ENCODE measurements at places on chromosomes 13 and 19. TPM values are rescaled to one million over a fixed set of nuclear protein-coding genes. Genes with fewer than 3 reads are reported as not detected.

- H3K4me1 ChIP-seq, result no peaks in the 10 kb centered on the region
- no peak overlapping the region for H3K27ac ChIP-seq
- peaks cover 1% of the 10 kb centered on the region for H3K36me3 ChIP-seq
- DNase-seq, result no peak
- H3K27me3 ChIP-seq, result peaks cover 4% of the 10 kb centered on the region
- no peak overlapping the region for H3K4me3 ChIP-seq
Measured at GRCh38 chr13:46756977-46757376, 40.0 kb downstream of the ESD start.

DNA sequence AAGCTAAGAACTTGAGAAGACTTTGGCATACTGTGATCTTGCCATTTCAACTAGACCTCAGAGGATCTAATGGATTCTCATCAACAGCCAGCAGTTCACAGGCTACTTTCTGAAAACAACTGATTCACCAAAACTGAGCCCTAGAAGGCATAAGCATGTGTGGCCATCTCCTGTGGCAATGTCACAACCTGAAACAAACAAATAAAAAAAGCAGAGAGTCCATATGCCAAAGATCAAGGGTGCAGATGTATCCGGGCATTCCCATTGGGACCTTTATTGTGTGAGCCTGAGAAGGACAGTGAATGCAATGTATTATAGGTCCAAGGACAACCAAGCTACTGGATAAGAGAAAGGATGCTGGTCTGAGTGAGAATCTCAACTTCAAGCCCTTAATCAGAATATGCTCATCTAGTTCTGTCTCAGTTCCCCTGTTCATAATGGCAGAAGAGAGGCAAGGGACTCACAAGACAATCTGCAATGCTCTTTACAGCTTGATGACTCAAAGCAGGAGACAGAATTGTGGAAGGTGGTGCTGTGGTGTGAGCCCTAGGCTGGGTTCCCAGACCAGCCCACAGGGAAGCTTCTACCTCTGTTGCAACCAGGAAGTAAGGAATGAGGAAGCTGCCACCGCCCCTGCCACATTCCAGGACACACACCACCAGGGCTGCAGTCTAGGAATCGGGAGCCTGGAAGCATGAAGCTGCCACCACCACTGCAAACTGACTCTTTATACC, 133.7 kb downstream of the RAP2A start:
- H3K36me3 ChIP-seq, result no peaks in the 10 kb centered on the region
- H3K27ac ChIP-seq, result no peak overlapping the region
- peaks cover 8% of the 10 kb centered on the region for H3K27me3 ChIP-seq

CCDC194 gene
- total RNA-seq, result not detected

IGFL3 gene
- total RNA-seq, result not detected

KIR3DL1 gene
- not detected for total RNA-seq

DNA sequence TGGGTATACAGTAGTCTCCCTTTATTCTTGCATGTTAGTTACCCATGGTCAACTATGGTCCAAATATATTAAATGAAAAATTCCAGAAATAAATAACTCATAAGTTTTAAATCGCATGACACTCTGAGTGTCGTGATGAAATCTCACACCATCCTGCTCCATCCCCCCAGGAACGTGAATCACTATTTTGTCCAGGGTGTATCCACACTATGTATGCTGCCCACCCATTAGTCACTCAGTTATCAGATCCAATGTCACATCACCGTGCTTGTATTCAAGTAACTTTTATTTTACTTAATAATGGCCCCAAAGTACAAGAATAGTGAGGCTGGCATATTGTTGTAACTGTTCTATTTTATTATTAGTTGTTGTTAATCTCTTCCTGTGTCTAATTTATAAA, 115.8 kb upstream of the SERP2 start:
- H3K4me3 ChIP-seq, result no peak overlapping the region
- DNase-seq, result no peak
- no peak overlapping the region for H3K27ac ChIP-seq

DNA sequence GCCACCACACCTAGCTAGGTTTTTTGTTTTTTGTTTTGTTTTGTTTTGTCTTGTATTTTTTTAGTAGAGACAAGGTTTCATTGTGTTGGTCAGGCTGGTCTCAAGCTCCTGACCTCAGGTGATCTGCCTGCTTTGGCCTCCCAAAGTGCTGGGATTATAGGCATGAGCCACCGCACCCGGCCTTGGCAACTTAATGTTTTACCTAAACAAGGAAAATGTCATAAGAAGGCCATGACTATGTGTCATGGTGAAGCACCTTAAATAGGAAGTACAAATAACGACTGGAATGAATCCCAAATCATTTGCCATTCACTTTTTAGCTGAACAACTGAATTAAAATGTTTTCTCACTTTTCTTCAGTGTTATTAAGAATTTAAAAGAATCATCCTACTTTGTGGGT, 465.2 kb downstream of the KCTD12 start:
- peaks cover under 1% of the 10 kb centered on the region for H3K4me1 ChIP-seq
- no peaks in the 10 kb centered on the region for H3K36me3 ChIP-seq
- H3K27ac ChIP-seq, result no peak overlapping the region

SYT5 gene
- total RNA-seq, result 0.42 TPM

- no peak for DNase-seq
- H3K4me1 ChIP-seq, result no peaks in the 10 kb centered on the region
- no peak overlapping the region for H3K4me3 ChIP-seq
- H3K36me3 ChIP-seq, result no peaks in the 10 kb centered on the region
- H3K27ac ChIP-seq, result no peak overlapping the region
Measured at GRCh38 chr13:98719527-98720250, 32.8 kb downstream of the SLC15A1 start.

- no peak overlapping the region for H3K27ac ChIP-seq
- H3K27me3 ChIP-seq, result no peaks in the 10 kb centered on the region
- no peaks in the 10 kb centered on the region for H3K4me1 ChIP-seq
- DNase-seq, result no peak
- no peak overlapping the region for H3K4me3 ChIP-seq
Measured at GRCh38 chr13:52421216-52421615, 15.2 kb upstream of the THSD1 start.

DNA sequence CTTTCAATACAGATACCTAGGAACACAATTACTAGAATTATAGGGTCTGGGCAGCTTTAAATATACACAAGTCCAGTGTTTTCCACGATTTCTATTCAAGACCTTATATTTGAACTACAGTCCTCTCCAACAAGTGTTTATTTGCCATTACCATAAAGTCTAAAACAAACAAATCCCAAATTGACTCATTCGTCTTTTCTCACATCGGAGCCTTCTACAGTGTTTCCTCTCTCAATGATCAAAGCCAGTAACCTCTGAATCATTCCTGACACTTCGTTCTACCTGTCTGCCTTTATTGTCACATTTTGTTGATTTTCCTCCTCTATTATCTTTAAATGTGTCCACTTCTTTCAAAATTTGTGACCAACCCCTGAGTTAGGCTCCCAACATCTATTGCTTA, 1356.5 kb upstream of the SLC10A2 start:
- no peaks in the 10 kb centered on the region for H3K36me3 ChIP-seq
- no peak for DNase-seq
- H3K27me3 ChIP-seq, result no peaks in the 10 kb centered on the region
- no peak overlapping the region for H3K4me3 ChIP-seq

DNA sequence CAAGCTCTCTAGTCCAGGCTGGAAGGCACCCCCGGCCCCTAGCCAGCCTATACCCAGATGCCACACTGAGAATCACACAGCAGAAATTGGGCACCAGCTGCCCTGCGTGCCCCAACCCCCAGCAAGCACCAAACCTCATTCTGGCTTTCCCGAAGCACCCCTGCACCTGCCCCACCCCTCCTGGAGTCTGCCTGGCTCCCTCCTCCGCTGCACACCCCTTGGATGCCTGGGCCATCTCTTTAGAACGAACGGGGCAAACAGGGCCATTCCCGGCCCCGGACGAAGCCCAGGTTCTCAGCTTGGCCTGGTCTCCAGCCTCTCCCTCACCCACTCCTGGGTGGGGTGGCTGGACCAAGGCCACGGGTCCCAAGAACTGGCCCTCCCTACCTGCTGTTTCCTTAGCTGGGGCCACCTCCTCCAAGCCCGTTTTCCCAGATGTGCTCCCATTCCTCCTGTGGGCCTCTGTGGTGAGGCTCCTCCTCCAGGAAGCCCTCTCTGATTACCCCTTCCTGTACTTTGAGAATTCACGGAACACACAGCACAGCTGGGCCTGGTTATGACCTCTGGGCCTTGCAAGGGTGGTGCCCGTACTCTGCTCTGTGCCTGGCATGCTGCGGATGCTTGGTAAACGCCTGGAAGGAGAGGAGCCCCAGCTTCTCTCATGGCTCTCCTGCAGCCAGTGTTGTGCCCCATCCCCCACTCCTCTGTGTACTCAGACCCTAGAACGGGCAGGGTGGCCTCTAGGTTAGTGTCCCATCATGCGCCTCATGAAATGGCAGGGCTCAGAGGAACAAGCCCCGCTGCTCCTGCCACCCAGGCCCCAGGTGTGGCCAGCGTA, 21.4 kb downstream of the CEBPG start:
- no peak overlapping the region for H3K4me3 ChIP-seq
- no peak overlapping the region for H3K27ac ChIP-seq
- peak; percentile 19 for DNase-seq
- H3K4me1 ChIP-seq, result peaks cover 19% of the 10 kb centered on the region
- no peaks in the 10 kb centered on the region for H3K36me3 ChIP-seq

- no peaks in the 10 kb centered on the region for H3K36me3 ChIP-seq
- no peak overlapping the region for H3K27ac ChIP-seq
- H3K4me1 ChIP-seq, result peaks cover 4% of the 10 kb centered on the region
- no peak for DNase-seq
- H3K4me3 ChIP-seq, result no peak overlapping the region
Measured at GRCh38 chr19:6528544-6529121, 2.2 kb upstream of the TNFSF9 start.

DNA sequence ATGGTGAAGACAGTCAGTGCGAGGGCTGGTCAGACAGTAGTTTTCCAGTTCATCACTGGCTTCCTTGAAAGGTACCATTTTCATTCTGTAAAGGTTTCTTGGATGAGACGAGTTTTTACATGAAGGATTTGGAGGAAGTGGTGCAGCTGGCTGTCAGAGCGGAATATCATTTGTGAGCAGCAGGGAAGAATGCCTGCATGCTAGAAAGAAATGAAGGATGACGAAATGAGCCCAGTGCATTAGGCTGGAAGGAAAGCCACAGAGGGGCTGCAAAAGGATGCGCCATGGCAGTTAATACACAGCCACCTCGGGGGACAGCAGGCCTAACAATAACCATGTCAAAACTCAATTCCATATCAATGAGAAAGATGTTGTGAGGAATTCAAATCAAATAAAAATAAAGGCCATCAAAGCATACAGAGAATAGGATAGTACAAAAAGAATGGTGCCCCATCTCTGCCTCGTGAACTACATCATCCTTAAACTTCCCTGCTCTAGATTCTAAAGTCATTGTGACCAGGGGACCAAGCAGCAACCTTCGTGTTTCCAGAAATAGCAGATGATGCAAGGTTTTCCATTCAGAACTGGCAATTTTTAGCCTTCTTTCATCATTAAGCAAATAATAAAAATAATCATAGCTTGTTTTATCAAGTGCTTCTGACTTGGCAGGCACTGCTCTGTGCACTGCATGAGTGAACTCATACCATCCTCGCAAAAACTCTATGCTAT, 504.2 kb downstream of the RFC3 start:
- no peaks in the 10 kb centered on the region for H3K36me3 ChIP-seq
- H3K27me3 ChIP-seq, result no peaks in the 10 kb centered on the region
- H3K27ac ChIP-seq, result no peak overlapping the region
- no peaks in the 10 kb centered on the region for H3K4me1 ChIP-seq
- no peak overlapping the region for H3K4me3 ChIP-seq
- no peak for DNase-seq

DNA sequence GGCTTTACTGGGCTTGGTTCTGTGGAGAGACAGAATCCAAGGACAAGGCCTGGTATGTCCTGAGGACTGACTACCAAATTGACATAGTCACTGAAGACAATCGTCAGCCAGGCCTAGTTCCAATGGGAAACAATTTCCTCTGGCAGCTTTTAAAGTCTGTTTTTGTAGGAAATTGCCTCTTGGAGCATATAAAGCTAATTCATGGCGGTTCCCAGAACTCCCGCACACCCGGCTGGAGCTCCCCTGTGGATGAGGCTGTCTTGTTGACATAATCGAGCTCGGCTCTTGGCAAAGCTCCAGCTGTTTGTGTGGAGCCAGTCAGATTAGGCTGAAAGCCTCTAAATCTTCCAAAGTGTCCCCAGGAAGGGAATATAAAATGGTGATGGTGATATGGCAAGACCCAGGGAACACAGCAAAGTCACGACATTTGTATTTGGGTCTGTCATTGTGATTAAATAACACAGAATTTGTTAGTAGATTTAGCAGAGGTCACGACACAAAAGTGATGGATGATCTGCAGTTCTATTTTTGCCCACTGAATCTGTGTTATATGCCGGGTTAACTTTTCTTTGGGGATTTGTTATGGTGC, 395.0 kb downstream of the PCDH9 start:
- H3K4me1 ChIP-seq, result no peaks in the 10 kb centered on the region
- H3K27ac ChIP-seq, result no peak overlapping the region
- no peaks in the 10 kb centered on the region for H3K27me3 ChIP-seq

- no peaks in the 10 kb centered on the region for H3K4me1 ChIP-seq
- peaks cover 22% of the 10 kb centered on the region for H3K27me3 ChIP-seq
- peak; percentile 74 for DNase-seq
Measured at GRCh38 chr13:102580552-102581169, 16.1 kb upstream of the TPP2 start.

DNA sequence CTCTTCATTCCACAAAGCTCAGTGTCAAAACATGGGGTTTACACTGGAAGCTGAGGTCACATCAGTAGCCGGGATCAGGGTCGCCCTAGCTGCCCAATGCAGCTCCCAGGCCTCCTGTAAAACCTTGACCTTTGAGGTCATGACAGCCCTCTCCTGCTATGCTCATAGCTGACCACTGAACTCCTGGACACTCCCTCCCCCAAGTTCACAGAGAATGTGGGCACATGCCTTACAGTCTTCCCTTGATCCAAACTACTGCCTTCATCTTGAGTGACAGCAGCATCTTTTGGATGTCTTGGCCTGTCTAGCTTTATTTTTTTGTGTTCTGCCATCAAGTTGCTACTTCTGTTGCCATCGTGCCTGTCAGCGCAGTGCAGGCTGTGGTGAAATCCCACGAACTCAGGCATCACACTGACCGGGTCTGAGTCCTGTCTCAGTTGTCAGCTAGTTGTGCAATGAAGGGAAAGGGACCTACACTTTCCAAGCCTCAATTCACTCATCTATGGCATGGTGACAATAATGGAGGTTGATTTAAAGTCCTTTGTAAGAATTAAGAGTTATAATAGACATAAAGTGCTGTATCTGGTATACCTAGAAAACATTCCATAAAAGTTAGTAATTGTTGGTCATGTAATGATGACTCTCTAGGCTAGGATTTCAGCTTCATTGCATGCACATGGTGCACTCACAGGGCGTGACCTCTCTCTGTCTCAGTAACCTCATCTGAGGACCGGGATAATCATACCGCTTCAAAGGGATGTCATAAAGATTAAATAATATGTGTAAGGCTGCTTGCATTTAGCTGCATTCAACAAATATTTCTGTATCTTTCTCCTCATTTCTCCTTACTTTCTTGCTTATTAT, 16.4 kb upstream of the ALOX5AP start:
- no peak overlapping the region for H3K27ac ChIP-seq
- no peaks in the 10 kb centered on the region for H3K27me3 ChIP-seq
- H3K4me1 ChIP-seq, result no peaks in the 10 kb centered on the region
- H3K36me3 ChIP-seq, result no peaks in the 10 kb centered on the region
- H3K4me3 ChIP-seq, result no peak overlapping the region
